Stimulated activated CD4-positive, alpha-beta T cell treated with anti-CD3 and anti-CD28 coated beads, Interleukin-15, amount 100 ng/mL, for 1 hour (primary cell): ENCODE measurements at places on chromosomes 3 and 15.

DNA sequence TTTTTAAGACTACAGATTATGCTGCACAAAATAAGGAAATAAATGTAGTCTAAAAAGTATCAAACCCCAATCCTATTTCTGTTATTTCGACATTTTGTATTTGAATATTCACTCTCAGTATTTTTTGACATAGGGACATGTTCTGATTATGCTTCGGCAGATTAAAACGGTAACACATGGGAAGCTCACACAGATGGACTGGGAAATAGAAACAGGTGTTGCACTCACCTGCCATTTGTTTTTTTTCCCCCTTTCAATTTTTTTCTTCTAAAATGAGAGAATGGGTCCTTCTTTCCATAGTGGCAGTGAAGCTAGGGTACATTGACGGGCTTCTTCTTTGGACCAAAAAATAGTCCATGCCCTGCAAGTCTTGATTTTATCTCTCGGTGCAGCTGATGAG, 163.1 kb downstream of the MYRIP start:
- no peak for DNase-seq

DNA sequence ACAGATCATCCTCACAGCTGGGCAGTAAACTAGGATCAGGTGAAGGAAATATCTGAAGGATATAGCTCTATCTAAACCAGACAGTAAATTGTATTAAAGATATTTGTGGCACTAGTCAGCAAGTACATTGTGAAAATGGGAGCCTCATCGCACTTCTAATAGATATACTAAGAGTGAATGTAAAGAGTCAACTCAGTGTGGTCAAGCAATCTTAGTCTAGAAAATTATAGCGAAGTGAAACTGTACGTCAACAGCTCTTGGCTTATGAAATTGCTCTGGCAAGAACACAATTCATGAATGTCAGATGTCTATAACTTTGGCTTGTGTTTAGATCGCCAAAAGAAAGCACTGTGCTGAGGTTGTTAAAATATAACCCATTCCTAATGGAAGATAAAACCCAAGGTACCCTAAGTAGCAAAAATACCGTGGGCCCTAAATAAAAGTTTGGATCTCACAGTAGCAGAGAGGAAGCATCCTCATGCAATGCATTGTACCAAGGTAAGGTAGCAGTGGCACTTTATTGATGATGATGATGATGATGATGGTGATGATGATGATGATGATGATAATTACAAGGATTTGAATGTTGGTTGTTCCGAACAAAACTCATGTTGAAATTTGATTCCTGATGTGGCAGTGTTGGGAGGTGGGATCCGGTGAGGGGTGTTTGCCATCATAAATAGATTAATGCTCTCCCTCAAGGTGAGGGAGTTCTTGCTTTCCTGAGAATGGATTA, 228.5 kb downstream of the UNC13C start:
- no peak for DNase-seq

GRCh38 chr3:79954756-79955155, 187.0 kb upstream of the ROBO1 start:
- no peak for DNase-seq

DNA sequence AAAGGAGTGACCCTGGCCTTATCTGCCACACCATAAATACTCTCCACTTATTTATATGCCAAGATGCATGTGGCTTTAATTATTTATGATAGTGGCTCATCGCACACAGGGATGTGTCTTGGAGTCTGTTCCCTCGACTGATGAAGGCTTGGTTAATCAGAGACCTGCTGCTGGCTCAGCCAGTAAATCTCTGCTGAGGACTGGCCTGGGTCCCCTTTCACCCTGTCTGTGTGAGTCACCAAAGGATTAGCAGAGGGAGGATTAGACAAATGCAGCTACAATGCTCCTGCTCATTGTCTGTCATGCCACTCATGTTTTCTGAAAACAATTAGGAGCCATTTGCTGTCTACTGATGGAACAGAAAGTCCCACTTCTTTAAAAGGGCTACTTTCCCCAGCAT, 226.8 kb downstream of the NTRK3 start:
- no peak for DNase-seq

DNA sequence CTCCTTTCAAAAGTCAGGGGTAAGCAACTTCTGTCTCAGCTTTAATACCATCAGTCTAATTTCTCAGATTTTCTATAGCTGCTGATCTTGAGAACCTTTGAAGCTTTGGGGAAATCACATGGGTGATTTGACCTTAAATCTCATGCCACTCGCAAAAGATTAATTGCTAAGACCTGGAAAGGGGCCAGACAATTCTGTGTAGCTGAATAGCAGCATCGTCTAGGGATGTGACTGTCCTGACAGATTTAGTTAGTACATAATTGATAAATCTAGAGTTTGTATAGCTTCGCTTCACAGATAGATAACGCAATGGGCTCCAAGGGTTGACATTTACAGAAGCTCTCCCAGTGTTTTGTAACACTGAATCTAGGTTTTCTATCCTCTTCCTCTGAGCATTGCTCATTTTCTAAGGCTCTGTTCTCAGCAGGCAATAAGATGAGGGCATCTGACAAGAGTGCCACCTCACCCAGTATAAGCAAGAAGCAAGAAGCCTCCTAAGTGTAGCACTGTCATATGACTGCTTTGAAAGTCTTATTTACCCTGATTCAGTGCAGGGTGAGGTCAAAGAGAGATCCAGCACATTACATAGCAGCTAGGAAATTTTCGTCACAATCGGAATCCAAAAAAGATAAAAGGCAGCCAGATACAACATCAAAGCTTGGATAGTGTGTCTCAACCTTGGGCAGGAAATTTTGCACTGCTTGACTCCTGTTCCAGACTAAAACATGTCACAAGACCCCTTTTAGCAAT, 47.7 kb upstream of the DUT start:
- no peak for DNase-seq

- no peak for DNase-seq
Measured at GRCh38 chr15:47839233-47839825, 122.0 kb downstream of the SEMA6D start.

GRCh38 chr15:100940767-100941379, 21.7 kb downstream of the LRRK1 start:
- DNase-seq, result no peak

DNA sequence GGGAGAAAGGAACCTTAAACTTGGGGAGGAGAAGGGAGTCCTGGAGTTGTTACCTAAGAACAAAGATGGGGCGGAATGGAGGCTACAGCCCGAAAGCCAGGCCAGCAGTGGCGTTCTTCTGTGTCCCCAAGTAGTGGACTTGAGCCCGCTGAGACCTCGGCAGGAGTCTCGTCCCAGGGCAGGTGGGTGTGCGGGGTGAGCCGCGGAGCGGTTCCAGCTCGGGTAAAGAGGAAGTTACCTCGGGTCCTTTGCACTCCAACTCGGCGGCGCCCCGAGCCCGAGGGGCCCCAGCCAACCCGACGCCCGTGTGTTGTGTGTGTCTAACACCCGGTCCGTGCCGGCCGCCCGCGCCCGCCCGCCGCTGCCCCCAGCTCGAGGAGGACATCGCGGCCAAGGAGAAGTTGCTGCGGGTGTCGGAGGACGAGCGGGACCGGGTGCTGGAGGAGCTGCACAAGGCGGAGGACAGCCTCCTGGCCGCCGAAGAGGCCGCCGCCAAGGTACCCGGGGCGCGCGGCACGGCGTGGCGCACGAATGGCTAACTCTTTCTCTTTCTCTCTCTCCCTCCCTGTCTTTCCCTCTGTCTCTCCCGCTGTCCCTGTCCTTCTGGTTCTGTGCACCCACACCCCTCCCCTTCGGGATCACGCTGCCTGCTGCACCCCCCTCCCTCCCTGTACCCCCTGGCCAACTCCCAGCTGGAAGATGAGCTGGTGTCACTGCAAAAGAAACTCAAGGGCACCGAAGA, 959 bp downstream of the TPM1 start:
- DNase-seq, result no peak

DNA sequence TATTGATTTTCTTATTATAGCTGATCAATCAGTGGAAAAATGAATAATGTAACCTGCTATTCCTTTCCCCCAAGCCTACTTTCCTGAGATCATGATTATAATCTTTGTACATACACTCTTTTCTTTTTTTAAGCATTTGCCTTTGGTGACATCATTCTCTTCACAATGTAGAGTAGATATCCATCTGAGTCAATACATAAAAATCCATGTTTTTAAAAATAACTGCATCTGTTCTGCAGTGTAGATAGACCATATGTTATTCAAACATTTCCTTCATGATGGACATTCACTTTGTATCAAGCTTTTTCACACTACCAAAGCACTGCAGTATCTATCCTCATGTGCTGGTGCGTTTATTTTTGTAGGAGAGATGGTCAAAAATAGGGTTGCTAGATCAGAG, 211.1 kb downstream of the PTPRG start:
- DNase-seq, result no peak

DNA sequence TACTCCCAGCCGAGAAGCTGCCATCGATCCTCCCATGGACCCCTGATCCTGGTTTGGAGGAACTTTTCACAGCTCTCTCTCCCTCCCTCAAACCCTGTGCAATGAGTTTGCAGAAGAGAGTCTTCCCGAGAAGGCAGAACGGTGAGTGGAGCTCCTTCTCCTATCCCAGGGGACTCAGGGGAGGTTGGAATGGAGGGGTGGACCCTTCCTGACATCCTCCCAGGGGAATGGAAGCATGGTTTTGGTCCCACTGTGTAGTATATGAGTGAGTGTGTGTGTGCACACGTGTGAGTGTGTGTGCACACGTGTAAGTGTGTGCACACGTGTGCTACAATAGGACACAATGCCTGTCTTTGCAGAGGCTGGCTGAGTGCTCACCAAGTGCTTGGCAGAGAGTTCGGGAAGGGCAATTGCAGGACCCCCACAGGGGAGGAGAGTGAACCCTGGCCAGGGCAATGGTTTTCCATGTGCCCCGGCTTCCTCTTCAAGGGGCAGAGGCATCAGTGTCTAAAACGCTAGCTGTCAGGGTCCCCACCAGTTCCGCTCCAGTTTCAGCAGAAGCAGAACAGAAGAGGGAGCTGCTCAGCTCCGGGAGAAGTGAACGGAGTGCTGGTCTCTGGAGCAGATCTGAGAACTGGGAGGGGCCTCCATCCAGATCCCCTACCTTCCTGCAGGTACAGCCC, 13.8 kb upstream of the IL16 start:
- no peak for DNase-seq

- no peak for DNase-seq
Measured at GRCh38 chr15:78023865-78024518, 53.5 kb downstream of the TBC1D2B start.

DNA sequence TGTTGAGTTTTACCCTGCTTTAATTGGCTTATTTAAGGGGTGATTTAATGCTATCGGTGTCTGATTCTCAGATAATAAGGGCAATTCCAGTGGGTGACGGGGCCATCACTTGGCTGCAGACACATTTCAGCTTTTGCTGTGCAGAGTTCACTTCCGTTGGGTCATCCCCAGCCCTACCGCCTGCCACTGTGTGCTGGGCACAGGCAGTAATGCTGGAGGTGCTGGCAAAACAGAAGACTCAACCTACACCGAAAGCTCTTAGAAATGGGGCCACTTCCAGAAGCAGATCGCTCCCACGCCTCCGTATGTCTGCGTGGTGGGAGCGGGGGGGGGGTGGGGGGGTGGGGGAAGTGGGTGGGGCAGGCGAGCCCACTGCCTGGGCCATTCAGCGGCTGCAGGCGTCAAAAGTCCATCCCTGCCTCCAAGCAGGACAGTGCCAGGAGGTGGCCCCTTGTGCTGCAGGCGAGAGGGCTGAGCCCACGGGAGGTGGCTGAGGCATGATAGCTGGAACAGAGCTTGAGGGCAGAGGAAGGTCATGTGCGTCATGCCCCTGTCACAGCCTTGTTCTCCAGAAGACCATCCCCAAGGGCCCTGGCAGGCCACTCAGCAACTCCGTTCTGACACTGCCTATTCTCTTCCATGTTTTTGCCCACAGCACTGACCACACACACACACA, 128.3 kb downstream of the ATP10A start:
- no peak for DNase-seq

GRCh38 chr15:97078591-97078990, 748.1 kb downstream of the NR2F2 start:
- no peak for DNase-seq

DNA sequence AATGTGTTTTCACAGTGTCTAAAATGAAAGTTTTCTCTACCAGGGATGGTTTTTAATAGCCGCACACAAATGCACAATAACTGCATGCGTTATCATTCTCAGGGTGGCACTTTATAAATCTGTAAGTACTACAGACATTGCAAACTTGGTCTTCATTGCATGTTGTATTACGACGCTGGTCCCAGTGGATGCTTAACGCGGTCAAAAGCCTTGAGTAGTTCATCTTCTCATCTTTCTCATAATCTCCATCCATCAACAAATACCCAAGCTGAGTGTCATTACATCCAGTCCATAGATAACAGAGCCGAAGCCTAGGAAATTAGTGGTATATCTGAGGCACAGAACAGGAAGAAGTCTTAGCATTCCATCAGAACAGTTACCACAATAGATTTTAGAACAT, 72.6 kb downstream of the USF3 start:
- no peak for DNase-seq

GRCh38 chr3:31610700-31611275, 78.1 kb downstream of the STT3B start:
- no peak for DNase-seq

GRCh38 chr3:170714562-170715535, 129.0 kb upstream of the SLC7A14 start:
- DNase-seq, result no peak

DNA sequence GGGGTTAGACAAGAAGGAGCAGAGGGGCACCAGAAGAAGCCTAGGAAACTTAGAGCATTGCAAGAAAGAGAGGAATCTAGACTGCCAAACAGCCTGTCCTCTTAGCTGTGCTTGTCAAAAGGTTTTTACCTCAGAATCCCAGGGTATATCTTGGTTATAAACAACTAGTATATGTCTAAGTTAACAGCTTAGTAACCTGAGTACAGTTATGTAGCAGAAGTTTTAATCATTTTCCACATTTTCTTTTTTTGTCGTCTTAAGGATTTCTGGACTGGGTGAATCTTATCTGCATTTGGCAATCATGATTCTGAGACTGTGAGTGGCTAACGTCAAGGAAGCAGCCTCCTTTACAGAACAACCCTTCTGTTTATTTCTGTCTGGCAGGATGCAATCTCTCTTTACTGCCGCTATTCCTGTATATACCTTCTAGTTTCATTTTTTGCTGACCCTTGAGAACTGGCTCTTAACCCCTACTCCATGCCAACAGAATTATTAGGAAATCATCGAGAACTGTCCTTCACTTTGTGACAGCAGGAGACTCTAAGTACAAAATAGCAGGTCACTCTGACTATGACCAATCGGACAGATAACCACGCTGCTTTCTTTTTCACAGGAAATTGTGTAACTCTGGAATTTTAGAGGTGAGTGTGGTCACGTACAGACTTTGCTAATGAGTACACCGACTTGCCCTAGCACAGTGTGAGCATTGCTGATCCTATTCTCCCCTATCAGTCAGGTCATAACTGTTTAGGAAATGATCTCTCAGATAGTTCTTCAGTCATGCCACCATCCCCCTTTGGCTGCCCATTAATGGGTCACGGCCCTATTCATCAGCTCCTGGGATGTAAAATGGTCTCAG, 3.3 kb upstream of the CP start:
- DNase-seq, result no peak

- no peak for DNase-seq
Measured at GRCh38 chr3:16379838-16380237, 114.8 kb downstream of the OXNAD1 start.
